ENCODE measurements at places on chromosomes 7 and 10.

DNA sequence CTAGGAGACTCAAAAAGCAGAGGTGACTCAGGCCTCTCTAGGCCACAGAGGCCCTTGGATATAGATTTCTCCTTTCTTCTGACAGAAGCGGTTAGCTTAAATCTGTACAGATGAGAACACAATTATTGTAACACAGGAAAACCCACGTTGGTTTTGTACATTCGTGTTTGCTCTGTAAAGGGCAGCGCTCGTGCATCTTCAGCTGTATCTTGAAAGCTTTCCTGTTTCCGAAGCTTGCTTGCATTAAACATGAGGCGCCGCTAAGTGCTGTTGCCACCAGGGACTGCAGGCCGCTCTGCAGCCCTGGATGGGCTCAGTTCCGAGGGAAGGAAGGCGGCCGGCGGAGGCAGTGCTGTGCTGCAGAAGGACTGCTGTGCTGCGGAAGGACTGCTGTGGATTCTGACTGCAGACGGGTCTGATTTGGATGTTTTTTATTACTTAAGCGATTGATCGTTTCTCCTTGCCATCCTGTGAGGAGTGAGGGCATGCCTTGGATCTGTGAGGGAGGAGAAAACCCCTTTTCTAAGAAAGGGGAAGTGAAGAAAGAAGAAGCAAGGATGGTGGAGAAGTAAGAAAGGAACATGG lies 53.3 kb downstream of the FHIP2A start:
- DNase-seq: no peak

- no peak for DNase-seq
Observed at GRCh38 chr10:81546243-81546642, 328.8 kb upstream of the NRG3 start.

- DNase-seq: no peak
Observed at GRCh38 chr7:26580711-26581110, 283.7 kb downstream of the SKAP2 start.

- no peak for DNase-seq
Observed at GRCh38 chr10:113644185-113645120, 19.4 kb downstream of the NRAP start.

DNA sequence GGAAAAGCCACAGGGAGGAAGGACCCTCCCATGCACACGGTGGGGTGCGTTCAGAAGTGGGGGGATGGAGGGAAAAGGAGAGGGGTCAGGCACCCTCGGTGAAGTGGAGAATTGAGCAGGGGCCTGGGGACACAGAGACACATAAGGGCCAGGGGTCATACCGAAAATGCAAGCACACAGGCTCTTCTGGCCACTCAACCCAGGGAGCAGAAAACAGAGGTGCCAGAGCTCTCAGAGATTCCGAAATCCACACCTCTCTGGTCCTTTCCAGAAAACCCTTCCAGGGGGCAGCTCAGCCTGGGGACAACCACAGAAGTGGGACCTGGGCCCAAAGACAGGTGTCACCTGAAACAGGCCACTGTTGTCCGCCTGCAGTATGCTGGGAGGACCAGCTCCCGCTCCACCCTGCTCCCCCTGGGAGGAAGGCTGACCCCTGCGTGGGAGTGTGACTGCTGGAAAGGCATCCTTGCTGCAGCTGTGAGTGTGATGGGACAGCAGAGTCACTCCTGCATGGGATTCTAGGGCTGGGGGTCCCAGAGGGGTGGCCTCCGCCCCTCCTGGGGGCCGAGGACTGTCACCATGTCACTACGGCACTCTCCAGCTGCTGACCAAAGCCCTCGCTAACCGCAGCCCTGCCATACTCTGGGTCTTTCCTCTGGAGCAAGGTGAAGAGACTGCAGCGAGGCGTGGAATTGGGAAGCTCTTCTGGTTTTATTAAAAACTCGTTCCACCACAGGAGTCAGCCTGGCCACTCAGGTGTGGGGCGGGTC lies 63.1 kb downstream of the TMEM209 start:
- no peak for DNase-seq

- no peak for DNase-seq
Observed at GRCh38 chr7:26291699-26292538, at the start of gene SNX10. SNX10 (plus strand) TSS chr7:26291862; CDS start chr7:26346443, 54,581 bp downstream.

DNA sequence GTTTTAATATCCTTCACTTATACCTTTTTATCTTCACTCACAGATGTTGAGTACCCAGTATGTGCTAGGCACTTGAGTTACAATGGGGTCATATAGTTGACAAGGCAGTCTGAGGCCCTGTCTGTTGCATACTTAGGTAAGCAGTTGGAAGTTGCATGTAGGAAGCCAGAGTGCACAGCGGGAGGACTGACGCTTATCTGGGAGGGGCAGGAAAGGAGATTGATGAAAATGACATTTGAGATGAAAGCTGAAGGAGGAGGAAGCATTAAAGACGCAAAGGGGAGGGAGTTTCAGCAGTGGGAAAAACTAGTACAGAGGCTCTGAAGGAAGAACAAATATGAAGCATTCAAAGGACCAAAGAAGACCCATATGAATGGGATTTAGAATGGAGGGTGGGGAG lies 266.2 kb downstream of the HTR7 start:
- no peak for DNase-seq

DNA sequence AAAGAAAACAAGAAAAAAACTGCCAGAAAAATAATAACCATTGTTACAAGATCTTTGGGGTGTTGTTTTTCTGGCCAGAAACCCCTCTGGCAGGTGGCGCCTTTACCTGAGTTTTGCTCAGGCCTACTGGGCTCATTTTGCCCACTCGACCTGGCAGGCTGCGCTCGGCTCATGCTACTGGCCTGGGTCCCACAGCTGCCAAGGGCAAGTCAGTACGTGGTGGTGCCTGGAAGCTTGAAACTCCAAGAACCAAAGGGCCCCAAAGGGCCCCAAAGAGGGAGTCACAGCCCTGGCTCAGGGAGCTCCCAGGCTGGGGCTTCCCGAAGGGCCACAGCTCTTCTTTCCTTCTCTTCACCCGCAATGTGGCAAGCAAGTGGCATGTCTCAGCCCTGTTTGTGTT lies 42.7 kb downstream of the CACUL1 start:
- DNase-seq: no peak

DNA sequence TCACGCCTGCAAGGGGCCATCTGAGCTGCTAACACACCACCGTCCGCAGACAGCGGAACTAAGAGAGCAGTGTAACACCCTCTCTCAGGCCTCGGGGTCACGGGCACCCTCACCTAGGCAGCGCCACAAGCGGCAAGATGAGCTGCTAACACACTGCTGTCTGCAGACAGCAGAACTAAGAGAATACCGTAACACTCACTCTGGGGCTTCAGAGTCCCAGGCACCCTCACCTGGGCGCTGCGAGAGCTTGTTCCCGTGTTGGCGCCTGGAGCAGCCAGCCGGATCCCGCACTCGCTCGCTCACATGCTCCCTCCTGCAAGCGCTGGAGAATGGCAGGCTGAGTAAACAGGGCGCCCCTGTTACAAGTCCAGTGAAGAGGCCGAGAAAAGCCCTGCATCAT lies 160.2 kb downstream of the SRPK2 start:
- no peak for DNase-seq

DNA sequence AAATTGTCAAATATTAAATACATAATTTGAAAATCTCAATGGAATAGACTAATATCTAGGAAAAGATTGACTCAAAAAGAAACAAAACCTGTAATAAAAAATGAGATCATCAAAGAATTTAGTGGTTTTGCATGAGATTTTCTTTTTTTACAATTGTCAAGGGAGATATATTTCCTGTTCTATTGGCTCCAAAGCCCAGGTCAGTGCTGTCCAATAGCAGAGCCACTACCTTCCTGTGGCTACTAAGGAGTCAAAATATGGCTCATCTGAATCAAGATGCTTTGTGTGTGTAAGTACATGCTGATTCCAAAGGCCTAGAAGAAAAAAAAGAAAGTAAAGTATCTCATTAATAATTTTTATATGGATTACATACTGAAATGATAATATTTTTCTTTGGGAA lies 191.9 kb downstream of the C7orf25 start:
- no peak for DNase-seq

- DNase-seq: no peak
Observed at GRCh38 chr7:18041191-18041590, 13.5 kb upstream of the PRPS1L1 start.

- no peak for DNase-seq
Observed at GRCh38 chr10:86941991-86942421, 15.4 kb downstream of the MMRN2 start.

DNA sequence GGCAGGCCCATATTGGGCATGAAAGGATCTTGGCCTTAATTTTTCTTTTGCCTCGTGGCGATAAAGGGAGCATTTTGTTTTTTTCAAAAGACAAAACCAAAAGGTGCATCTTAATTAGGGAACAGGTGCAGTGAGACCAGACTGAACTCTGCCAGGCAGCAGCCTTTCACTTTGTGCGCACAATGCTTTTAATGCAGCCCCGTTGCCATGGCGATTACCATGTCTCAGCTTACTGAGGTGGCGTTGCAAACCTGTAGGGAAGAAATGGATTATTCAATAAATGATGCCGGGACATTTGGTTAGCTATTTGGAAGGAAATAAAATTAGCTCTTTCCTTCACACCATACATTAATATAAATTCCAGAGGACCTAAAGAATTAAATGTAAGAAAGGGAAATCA lies 61.9 kb downstream of the MYL10 start:
- no peak for DNase-seq

DNA sequence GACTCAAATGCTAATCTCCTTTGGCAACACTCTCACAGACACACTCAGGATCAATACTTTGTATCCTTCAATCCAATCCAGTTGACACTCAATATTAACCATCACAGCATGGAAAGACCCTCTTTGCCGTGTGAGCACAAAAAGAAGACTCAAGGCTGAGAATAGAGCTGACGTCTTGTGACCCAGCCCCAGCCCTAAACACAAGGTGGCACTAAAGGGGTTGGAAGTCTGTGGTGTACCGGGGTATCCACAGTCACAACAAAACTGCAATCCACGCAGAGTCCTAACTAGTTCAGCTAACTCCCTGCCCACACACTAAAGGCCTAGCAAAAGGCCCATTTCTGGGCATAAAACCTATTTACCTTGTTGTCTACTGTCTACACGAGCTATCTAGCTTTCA lies 200.1 kb downstream of the ACTR3B start:
- no peak for DNase-seq

- DNase-seq: no peak
Observed at GRCh38 chr7:158364451-158364850, 223.2 kb downstream of the PTPRN2 start.

DNA sequence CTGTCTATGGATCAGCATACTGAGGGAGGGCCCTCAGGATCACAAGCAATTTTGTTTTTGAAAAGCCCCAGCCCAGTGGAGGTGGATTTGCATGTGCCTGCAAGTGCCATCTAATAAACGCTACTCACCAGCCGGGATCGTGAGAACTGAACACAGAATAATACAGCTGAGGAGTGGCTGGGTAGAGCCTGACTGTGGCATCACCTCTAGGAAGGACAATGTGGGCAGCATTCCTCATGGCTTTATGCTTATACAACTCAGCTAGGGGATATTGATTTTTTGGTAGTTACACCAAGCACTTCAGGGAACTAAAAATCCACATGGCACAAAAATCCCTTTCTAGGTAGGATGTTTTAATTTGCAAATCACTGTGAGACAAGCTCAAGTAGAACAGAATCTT lies 72.7 kb upstream of the PALS2 start:
- DNase-seq: no peak

DNA sequence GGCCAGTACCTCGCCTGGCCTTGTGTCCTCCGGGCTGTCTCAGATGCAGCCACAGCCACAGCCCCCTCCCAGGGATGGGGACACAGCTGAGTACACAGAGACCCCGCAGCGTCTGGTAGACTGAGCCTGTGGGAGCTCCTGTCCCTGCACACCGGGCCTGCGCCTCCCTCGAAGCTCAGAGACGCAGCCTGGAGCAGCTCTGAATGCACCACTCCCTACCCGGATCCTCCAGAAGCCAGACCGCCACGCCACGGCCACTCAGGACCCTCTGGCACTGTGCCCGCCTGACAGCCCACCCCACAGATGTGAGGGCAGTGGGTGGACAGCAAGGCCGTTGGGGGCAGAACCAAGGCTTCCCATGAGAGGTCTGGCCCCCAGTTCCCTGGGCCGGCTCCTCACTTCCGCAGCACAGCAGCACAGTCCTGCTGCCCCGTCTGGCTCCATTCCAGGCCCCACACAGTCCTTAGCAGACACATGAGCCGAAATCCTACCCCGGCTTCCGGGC lies 40.8 kb downstream of the PAPOLB start:
- no peak for DNase-seq

DNA sequence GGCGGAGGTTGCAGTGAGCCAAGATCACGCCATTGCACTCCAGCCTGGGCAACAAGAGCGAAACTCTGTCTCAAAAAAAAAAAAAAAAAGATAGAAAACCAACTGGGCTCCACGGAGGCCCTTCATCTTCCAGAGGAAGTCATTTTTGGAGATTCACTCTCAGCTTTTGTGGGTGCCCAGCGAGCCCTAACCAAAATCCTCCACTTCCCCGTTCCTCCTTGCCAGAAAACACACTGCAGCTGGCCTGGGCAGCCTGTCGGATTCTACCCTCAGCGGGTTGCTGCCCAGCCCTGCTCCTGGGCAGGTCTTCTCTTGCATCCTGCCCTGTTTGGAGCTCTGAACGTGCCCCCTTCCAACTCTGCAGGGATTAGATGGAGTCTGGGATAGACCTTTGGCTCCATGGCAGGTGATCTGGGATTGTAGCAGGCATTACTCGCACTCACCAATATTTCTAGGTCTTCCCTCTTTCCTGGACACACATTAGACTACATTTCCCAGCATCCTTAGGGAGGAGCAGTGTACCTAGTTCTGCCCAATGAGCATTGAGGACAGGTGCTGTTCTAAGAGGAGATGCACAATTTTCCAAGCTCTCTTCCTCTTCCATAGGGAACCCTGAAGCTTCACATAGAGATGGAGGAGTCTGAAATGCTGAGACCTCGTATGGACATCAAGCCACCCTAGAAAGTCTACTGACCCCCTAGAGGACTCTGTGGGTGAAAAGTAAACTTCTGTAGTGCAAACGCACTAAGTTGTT lies 4.6 kb downstream of the GRID2IP start:
- DNase-seq: no peak

GRCh38 chr10:37860494-37861190 lies 3.2 kb upstream of the ZNF248 start:
- peak; percentile 14 for DNase-seq

GRCh38 chr7:64685741-64686140 lies 19.8 kb downstream of the ZNF107 start:
- no peak for DNase-seq

GRCh38 chr7:146831875-146832274 lies 715.3 kb downstream of the CNTNAP2 start:
- no peak for DNase-seq

DNA sequence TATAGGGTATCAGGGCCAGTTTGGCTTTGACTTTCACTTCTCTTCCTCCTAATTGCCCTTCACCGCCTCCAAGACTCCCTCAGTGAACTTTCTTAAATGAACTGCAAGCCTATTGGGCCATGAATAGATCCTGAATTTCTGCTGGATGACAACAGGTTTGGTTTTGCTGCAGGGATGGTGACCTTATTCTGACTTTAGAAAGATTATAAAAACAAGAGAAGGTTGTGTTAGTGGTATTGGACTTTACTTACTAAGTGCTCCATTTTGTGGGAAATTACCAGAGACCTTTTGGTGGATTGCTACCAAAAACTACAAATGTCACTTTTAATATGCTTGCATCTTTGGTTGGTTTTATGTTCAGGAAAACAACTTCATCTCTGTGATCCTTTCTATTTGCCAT lies 11.5 kb upstream of the LIPA start:
- DNase-seq: no peak

GRCh38 chr10:79137300-79137756 lies 68.6 kb downstream of the ZMIZ1 start:
- DNase-seq: no peak
